ENCODE measurements at places on chromosomes 1 and 21.

GRCh38 chr1:3329640-3330281, 124.7 kb upstream of the ARHGEF16 start:
- DNase-seq, result no peak

DNA sequence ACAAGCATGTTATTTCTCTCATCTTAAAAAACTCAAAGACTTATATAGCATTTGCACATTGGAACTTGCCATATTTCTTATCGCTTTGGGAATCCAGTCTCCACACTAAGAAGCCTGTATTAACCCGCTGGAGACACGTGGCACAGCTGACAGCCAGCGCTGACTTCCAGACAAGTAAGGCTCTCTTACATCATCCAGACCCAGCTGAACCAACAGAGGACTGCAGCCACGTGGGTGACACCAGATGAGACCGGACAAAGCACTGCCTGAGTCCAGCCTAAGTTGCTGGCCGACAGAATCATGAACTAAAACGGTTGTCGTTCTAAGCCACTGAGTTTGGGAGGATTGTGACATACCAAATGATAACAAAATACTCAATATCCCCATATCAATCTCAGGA, 6.3 kb upstream of the CD247 start:
- no peak for DNase-seq

- DNase-seq, result no peak
Measured at GRCh38 chr1:163436140-163436812, 114.5 kb downstream of the NUF2 start.

GRCh38 chr1:236495467-236496112, 28.2 kb upstream of the LGALS8 start:
- DNase-seq, result no peak

DNA sequence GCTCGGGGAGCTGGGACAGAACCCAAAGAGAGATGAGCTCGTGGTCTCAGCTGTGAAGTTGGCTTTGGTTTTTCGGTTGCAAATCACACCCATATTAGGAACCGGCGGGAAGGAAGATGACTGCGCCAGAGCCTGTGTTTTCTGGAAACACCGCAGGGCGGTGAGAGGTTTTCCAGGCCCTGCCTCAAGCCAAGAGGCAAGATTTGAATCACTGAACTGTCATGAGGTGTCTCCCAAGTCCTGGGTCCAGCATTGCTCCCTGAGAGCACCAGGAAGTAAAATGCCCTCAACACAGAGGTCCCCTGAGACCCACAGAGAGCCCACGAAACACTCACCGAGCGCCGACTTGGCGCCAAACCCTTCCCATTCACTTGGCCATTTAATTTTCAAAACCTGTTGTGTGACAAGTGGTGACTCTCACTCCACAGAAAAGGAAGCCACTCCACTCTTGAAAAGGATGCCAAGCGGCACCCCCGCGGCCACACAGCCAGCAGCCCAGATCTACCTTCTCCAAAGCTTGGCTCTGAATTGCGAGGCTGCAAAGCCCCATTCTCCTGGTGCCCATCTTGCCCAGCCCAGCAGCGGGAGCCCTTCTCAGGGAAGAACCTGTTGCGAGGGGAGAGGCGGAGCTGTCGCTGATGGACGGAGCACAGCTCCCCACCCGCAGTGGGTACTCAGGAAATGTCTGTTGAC, 99.0 kb upstream of the RUNX3 start:
- no peak for DNase-seq
